ENCODE measurements at places on chromosomes 3 and 15. TPM values are rescaled to one million over a fixed set of nuclear protein-coding genes. Genes with fewer than 3 reads are reported as not detected.

The CHRNA3 gene
- total RNA-seq = 4.4 TPM

The SLC28A2 gene
- not detected for total RNA-seq

The B3GALNT1 gene
- 5.4 TPM for total RNA-seq

DNA sequence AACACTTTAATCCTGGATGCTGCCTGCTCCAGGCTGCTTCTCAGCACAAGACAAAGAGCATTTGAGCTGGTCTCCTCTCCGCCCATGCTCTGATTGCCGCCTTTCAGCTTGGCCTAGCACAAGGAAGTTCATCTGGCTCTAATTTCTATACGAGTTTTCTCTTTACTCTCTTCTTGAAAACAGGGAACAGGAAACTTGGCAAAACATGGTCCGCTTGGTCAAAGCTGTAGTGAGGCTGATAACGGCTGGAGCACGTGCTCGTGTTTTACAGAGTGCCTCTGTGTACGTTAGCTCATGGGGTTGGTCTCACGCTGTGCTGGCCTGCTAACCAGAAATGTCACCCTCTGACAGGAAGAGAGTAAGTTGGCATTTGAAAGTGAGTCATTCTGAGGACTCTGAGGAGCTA lies 19.2 kb downstream of the RARRES1 start:
- peak; percentile 38 for DNase-seq

DNA sequence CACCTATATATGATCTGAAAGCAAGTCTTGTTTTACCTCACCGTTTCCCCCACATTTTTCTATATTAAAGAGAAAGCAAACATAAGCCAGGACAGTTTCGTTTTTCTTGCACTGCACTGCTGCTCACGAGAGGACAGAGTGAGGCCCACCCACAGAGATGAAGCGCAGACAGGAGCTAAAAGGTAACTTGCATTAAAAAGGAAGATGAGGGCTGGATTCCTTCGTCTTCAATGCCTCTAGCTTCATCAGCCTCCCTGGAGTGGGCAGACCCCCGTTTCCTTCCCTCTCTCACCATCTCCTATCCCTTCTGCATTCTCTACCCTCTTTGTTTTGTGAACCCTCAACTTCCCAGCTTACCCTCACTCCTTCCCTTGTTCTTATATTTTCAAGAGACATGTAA lies 18.9 kb downstream of the SUMF1 start:
- peak; percentile 59 for DNase-seq

DNA sequence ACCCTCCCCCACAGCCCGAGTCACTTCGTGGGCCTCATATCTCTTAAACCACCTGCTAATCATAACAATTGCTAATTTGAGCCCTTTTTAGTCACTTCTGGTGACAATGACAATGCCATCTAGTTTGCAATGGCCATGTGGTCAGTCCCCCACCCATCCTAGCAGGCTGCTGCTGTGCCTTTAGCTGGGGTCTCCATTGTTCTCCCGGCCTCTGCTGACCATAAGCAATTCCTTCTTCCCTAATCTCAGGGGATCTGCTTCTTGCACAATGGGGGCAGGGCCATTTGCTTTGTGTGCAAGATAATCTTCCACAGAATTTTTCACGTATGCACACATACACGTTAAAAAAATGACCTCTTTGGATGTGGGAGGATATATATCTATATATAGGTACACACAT lies 406.1 kb upstream of the ONECUT1 start:
- DNase-seq = peak; percentile 20

All from H7 (cell line).